ENCODE measurements at places on chromosomes 4 and X.

- no peak for DNase-seq
These were observed 605.2 kb upstream of the EPHA5 start for GRCh38 chr4:66275411-66276038.

- no peak for DNase-seq
These were observed 3.0 kb downstream of the NLGN3 start for GRCh38 chrX:71147496-71148277.

- DNase-seq = no peak
These were observed 61.2 kb downstream of the GAB1 start for GRCh38 chr4:143397887-143398286.

DNA sequence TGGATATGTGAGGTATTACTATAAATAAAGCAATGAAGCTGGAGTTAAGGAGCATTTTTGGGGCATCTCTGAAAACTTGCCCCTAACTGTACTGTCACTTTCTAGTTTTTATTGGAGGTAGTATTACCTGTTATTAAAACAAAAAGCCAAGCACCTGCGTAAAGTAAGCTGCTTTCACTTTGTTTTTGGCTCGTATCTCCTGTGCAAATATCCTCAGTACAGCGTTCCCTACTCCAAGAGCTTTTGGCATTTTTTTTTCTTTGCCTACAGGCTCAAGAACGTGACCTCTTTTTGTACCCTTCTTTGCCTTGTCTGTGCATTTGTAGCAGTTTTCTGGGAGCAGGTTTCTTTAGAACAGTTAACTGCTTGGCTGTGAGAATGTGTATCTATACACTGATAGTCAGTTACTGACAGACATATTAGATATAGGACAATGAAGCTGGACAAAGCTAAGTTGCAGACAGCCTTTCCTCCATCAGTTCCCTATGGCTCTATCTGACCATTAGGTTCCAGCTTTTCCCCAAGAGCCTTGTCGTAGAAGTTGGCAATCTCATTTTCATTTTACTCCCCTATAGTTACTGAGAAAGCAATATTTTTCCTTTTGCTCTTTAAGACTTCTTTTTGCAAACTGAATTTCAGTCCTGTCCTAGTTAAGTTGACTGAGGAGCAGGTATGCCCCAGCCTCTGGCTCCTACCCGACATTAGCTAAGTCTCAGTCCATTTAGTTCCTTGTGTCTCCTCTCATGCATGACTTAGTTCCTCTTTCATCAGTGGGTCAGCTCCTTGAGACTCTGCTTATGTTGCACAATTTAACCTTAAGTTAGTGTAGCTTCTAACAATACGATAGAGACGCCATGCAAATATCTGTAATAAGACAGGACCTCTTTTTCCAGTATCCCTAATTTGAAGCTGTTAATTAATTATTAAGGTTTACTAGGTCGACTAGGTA lies 71.5 kb upstream of the HPRT1 start:
- DNase-seq = no peak

- no peak for DNase-seq
These were observed 10.3 kb upstream of the LSM6 start for GRCh38 chr4:146165221-146165620.

DNA sequence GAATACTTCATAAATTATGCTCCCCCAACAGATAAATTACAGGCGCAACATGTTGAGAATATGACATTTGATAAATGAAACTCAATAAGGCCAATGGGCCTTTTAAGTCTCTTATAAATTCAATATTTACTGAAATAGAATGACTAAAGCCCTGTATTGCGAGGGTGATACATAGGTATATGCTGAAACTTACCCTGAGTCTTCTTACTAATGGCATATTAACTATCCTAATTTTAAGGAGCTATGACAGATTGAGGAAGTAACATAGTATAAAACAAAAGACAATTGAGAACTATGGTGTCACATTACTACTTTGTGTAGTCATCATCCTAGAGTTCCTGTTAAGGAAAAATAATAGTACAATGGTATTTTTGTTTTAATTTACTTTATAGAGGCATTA lies 440.7 kb downstream of the IL15 start:
- DNase-seq = no peak

DNA sequence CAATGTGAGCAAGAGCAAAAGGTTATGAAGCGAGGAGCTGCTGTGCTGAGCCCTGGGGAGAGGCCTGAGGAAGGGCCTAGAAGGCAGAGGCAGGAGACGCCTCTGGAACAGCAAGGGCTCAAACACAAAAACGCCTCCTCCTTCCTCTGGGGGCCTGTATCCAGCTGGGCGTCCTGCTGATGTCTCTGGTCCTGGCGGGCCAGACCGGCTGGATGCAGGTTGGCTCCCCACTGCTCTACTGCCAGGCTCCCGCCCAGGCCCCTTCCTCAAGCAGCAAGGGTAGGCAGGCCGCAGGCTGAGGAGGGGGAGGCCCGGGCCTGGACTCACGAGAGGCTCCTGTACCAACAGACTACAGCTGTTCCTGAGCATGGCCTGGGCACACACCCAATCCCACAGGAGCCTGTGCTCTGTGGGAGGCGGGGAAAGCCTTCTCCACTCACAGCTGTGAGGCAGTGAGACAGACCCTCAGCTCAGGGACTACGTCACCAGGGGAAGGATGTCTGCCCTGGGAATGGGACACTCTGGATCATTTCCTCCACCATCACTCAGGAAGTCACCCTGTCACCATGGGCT lies 2.3 kb downstream of the HAUS7 start:
- DNase-seq = no peak

DNA sequence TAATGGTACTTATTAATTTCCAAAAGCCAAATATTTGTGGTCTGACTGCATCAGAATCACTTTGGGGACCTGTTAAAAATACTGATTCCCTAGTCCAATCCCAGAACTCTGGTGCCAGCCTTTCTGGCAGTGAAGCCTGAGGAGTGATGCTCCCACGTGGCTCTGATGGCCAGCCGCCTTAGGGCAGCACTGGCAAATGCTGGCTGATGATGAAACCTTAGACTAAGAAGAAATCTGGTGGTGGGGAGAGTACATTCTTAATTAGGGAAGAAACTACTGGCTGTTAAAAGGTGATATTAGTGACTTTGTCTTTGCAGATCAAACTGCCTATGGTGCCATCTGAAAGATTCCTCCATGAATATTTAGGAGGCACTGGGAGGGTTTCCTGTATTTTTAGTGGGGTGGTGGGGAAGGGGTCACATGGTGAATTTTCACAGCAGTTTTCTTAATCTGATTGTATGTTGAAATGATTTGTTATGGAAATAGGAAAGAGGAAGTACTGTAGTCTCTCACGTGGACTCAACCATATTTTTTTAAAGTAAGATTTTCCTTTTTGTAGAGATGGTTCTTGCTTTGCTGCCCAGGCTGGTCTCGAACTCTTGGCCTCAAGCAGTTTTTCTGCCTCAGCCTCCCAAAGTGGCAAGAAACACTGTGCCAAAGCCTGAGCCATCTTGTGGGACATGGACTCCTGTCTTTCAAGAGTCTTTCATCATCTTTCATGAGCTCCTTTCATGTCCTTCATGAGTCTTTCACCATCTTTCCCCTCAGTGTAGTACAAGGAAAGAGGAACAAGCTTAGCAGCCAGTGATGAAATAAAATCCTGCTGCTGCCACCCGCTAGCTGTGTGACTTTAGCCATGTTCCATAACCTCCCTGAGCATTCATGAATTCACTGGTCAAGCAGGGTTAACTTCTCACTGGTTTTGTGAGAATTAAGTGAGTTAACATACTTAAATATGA lies 90.8 kb downstream of the ZNF330 start:
- no peak for DNase-seq

- no peak for DNase-seq
These were observed 41.6 kb upstream of the MTNR1A start for GRCh38 chr4:186596850-186597390.

GRCh38 chrX:17036171-17036961 lies 89.9 kb downstream of the REPS2 start:
- no peak for DNase-seq

- no peak for DNase-seq
These were observed 1.1 kb downstream of the ELK1 start for GRCh38 chrX:47649271-47649670.

DNA sequence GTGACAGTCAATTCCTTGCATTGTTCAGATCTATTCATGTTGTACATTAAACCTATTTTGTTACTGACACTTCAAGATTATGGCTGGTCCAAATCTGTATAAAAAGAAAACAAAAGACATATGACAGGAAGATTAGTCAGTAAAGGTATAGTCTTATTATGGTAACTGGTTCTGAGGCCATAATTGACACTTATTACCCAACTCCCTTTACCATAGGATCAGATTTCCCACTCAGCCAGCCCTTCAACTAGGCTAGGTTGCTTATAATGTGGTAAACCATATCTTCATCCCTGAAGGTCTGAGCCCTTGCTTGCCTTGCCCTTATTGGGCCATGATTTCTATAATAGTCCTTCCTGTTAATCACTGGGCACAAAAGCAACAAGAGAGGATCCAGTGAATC lies 289.6 kb downstream of the CXXC4 start:
- DNase-seq = no peak

DNA sequence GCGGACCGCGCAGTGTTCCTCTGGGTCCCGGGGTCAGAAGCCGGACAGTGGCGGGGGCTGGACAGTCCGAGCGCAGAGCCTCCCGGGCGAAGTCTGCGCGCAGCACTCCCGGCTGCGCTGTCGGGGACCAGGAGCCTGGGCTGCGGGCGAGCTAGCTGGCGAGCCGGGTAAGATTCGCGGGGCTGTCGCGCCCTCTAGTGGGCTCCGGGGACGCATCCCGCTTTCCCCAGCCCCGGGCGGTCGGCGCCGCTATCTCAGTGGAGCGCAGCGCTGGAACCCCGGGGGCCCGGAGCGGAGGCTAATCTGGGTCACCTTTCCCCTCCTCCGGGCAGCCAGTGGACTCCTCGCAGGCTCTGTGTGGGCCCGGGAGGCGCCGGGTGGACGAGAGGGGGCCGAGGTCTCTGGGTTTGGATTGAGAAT lies 4.2 kb downstream of the PDGFRA start:
- peak; percentile 15 for DNase-seq

DNA sequence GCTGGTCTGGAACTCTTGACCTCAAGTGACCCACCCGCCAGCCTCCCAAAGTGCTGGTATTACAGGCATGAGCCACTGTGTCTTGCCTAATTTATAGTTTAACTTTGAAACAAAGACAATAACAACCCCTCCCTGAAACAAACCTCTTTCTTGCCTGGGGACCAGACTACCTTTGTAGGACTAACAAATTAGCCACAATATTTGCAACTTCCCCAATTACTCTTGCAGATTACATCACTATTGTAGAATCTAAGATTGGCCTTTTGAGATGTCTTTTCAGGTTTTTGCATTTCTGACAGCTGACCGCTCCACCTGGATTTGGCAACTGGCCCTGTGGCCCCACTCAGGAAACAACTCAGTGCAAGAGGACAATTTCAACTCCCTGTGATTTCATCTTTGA lies 84.8 kb downstream of the AKAP4 start:
- no peak for DNase-seq

GRCh38 chr4:153019906-153020305 lies 83.8 kb downstream of the FHDC1 start:
- DNase-seq = no peak

DNA sequence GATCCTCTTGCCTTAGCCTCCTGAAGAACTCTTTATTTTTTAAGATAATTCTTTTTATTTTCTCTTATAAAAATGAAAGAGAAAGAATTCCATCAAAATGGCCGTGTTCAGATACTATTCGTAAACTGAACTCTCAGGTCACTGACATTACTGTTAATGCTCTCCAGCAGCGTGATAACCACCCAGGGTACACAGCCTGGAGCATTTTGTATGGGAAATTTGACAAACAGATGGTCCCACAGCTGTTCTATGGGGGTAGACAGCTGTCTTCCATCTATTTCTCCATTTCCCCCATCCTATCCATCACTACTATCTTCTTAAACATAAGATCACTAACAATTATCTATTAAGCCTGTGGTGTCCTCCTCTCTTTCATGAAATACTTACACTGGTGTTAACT lies 47.8 kb downstream of the SYNPO2 start:
- DNase-seq = no peak

DNA sequence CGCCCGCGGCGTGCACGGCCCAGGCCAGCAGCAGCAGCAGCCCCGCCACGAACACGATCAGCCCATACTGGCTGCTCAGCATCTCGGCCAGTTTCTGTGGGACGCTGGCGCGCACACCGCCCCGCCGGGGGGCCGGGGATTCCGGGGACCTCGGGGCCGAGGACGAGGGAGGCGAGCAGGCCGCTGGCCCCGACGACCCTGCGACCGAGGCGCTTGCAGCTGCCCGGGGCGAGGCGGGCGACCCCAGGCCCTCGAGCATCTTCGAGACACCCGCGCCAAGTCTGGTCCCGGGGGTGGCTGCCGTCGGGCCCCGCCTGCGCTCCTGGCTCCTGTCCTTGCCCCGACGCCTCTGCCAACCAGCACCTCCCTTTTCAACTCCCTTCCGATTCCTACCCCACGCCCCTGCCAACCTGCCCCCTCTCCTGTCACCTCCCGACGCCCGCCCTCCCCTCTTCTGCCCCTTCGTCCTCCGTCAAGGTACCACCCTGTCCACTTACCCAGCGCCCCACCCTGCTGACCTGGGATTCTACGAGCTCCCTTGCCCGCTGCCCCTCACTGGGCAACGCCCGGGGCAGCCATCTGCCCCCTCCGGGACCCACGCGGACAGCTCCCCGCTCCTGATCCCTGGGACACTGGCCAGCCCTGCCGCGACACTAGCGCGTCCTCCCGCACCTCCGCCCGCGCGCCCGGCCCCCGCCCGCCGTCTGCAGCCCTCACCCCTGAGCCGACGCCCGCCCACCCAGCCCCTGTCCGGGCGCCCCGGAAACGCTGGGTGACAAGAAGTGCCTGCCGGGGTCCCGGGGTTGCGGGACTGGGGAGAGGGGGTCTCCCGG lies at the start of gene OTOP1:
Gene OTOP1 (minus strand): TSS at position 324 of the 833 bp plus-strand sequence. CDS start 65 bp downstream, at position 259.
- DNase-seq = no peak

- no peak for DNase-seq
These were observed 169.5 kb downstream of the ARHGAP10 start for GRCh38 chr4:147901388-147901787.

DNA sequence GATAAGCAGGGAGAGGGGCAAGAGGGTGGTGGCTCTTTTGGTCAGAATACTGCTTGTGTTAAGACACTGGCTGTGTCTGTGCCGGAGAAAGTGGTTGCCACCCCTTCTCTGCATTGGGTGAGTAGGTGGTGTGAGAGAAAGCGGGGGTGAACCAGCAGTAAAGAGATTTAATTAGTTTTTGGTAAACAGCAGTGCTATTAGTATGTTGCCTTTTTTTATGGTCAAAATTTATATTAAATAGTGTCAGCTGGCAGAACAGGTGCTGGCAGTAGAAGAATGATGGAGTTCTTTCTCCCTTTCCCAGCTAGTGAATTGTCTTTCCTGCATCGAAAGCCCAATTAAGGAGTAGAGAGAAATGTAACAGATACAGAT lies 181.6 kb downstream of the LARP7 start:
- DNase-seq = no peak

- DNase-seq = peak; percentile 55
These were observed 64.8 kb downstream of the TSC22D3 start for GRCh38 chrX:107710617-107711391.

DNA sequence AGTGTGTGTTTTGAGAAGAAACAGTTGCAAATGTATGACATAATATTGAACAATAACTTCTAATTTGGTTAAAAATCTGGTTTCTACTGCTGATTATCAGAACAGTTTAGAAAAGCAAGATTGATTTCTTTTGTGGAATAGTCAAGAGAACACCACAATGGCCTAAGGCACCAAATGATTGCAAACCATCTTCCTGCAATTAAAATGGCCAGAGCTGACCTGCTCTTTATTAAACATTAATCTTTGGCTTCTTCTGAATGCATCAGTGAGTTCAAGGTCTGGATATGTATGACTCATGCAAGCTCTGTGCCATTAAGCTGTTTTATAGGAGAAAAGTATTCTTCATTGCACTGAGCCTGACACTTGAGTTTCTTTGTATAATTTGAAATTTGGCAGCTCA lies 107.8 kb upstream of the PDHA2 start:
- no peak for DNase-seq

All from effector memory CD4-positive, alpha-beta T cell (primary cell).